ENCODE measurements at places on chromosomes 6 and 20.

DNA sequence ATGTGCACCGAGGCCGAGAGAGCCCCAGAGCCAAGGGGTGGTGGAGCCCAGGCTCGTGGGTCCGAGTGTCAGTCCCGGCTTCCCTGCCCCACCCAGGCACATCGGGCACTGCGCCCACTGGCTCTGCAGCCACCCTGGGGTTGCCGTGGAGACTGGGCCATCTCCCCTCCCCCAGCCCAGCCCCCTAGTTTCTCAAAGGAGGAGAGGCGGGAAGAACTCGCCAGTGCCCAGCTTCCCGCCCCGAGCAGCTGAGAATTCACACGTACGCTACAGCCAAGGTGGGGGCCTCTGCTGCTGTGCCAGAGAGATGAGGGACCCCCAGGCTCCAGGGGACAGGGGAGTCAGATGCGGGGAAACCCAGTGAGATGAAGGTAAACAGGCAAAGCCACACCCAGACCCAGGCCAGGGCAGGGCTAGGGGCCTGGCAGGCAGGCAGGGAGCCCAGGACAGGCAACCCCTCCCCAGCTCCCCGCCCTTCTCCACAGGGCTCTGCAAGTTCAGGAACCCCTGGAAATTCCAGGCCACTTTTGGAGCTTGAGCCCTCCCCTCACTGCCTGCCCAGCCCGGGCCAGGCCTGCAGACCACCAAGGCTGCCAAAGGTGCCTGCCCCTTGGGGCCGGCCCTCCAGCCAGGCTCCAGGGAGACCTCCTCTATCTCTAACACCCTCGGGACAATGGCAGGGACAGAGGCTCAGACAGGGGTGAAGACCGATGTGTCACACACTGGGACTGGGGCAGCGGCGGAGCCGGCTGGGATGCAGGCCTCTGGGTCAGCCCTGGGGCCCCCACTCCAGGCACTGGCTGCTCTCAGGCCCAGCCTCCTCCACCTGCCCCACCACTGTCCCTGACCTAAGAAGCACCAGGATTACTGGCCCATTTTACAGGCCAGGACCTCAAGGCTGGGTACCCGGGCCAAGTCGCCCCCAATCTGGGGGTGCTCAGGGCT, 6.0 kb downstream of the LAMA5 start:
- DNase-seq: peak; percentile 6

DNA sequence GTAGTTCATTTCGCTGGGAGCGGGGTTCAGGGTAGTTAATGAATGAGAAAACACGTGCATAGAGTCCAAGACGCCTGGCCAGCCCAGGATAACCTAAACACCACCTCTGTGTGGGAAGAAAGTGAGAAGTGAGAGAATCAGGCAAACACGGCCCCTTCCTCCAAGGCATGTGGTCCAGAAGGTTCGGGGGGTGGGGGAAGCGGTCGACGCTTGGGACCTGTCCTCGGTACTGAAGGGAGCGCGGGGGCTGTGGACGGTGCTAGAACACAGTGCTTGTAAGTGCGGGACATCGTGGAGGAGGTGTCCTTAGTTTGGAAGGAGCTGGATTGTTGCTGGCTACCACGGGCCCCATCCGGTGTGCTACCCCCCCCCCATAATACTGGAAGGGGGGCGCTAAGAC, 1.7 kb upstream of the VSTM2L start:
- no peak for DNase-seq

GRCh38 chr20:63624486-63624885, 2.4 kb downstream of the GMEB2 start:
- no peak for DNase-seq

DNA sequence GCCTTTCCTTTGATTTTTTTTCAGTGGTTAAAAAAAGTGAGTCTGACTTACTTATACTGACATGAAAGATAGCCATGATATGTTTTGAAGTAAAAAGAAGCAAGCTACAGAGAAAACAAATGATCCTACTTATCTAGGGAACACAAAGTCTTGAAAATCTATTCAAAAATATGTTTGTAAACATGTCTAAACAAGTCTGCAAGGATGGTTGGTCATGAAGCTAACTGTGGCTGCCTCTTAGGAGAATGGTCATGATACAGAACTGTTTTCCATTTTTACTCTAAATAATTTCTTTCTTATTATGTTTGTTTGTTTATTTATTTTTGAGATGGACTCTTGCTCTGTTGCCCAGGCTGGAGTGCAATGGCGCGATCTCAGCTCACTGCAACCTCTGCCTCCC, 21.5 kb downstream of the FERMT1 start:
- DNase-seq: no peak

- peak; percentile 21 for DNase-seq
Measured at GRCh38 chr20:43963872-43964791, 49.5 kb downstream of the TOX2 start.

DNA sequence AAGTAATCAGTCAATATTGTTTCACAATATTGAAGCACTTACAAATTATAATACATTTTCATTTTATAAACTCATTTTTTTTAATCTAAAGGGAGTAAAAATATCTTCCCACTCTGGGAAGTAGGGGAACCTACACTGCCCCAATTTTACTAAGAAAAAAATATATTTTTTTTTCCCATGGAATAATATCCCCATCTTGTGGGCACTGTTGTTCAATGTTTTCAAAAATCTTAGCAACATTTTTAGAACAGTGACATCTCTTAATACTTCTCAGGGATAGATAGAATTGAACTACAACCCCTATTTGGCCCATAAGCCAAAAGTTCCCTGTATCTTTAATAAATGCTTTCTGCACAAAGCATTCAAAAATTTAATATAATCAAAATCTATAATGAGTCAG, 42.9 kb downstream of the ARHGAP18 start:
- no peak for DNase-seq

- DNase-seq: no peak
Measured at GRCh38 chr20:51600016-51600420, 57.5 kb upstream of the NFATC2 start.

GRCh38 chr6:107668743-107669474, 155.2 kb downstream of the SCML4 start:
- no peak for DNase-seq

- DNase-seq: no peak
Measured at GRCh38 chr6:98844244-98845210, 10.2 kb downstream of the POU3F2 start.

- DNase-seq: no peak
Measured at GRCh38 chr6:22231616-22232015, 65.2 kb downstream of the PRL start.

GRCh38 chr6:35397806-35398418, 54.2 kb upstream of the FANCE start:
- no peak for DNase-seq

GRCh38 chr20:63176427-63177133, 39.4 kb downstream of the YTHDF1 start:
- no peak for DNase-seq

- DNase-seq: no peak
Measured at GRCh38 chr6:42702200-42702599, 20.2 kb downstream of the PRPH2 start.

DNA sequence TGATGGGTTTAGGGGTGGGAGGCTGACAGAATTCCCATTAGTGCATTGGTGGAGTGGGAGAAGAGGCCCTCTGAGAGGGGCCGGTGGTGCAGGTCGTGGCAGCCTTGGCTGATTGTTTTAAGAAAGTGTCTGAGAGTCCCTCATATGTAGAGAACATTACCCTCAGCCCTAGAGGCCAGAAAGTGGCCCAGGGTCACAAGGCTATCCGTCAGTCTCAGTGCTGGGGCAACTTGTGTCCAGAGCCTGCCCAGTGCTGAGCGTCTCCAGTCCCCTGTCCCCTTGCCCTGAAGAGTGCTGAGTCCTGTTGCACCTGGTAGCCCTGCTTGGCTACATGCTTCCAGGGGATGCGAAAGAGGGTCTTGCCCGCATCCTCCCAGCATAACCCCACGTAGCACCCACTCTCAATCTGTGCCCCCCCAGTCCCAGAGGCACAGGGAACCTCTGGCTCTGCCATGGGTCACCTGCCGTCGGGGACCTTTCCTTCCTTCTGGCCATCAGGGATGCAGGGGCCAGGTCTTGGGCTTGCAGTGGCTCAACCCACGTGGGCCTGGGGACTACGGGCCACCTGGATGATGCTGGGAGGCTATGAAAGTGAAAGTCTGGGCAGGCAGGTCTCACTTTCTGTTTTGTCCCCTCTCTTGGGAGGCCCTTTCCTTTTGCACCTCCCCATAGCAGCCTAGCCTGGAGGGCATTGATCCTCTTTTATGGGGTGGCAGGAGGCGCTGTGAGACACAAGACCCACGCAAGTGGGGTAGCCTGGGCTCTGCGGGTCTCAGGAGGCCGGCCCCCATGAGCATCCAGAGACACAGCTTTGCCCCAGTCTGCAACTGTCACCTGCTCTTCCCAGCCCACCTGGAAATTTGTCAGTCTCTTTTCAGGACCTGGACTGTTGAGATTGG, 12.2 kb downstream of the DUSP15 start:
- no peak for DNase-seq

DNA sequence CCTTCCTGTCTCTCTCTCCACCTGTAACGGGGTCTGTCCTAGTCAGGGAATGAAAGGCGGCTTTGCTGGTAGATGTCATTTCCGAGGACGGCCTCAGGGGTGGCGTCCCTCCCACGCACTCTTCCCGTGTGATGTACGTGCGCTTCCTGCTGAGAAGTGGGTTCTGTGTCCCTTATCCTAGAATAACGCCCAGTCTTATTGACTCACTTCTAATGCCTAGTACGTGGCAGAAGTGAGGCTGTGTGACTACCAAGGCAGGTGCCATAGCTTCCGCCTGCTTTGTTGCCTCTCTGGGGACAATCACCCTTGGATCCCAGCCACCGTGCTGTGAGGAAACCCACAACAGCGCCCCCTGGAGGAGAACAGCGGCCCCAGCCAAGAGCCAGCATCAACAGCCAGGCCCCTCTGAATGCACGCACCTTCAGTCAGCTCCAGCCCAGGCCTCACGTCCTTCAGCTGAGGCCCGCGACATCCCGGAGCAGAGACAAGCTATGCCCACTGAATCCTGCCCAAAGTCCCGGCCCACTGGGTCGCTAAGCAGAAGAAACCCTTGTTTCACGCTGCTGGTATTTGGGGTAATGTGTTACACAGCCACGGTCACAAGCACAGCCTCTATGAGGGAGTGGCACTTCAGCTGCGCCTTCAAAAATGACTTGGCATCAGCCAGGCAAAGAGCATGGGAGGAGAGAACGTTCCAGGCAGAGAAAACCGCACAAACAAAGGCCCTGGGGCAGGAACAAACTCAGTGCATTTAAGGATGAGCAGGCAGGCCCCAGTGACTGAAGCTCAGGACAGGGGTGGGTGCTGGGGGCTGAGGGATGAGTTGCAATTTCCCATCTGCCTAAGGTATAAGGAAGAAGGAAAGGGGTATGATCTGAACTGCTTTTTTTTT, 224.2 kb downstream of the NFATC2 start:
- no peak for DNase-seq

DNA sequence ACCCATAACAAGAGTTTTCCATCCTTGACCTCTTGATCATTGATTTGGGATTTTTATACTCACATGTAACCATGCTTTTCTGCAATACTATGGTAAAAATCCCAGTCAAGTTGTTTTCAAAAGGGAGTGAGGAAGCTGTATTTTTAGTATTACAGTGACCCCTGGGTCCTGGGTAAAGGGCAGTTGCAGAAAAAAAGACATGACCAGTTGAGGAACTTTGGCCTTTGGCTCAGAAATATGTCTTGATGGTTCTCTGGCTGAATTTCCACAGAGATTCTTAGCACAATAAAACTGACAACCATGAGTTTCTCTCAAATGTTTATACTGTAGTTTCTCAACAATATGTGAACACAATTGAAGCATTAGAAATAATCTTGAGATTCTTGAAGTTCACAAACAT, 28.6 kb upstream of the PRL start:
- no peak for DNase-seq

GRCh38 chr20:45592574-45593189, 13.6 kb upstream of the WFDC8 start:
- no peak for DNase-seq

DNA sequence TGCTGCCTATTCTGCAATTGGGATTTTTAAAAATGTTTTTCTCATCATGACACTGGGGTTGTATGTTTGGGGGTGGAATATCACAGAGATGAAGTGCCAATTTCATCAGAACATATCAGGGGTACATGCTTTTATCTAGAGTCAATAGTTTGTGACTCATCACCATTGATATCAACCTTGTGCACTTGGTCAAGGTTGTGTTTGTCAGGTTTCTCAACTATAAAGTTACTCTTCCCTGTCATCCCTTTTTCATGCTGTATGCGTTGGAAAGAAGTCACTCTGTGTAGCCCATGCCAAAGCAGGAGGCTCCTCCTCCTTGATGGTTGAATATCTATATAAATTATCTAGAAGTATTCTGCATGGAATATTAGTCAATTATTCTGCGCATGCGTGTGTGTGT, 145.4 kb upstream of the TSHZ2 start:
- DNase-seq: no peak

- DNase-seq: no peak
Measured at GRCh38 chr6:107956181-107956580, 1.8 kb downstream of the SEC63 start.

DNA sequence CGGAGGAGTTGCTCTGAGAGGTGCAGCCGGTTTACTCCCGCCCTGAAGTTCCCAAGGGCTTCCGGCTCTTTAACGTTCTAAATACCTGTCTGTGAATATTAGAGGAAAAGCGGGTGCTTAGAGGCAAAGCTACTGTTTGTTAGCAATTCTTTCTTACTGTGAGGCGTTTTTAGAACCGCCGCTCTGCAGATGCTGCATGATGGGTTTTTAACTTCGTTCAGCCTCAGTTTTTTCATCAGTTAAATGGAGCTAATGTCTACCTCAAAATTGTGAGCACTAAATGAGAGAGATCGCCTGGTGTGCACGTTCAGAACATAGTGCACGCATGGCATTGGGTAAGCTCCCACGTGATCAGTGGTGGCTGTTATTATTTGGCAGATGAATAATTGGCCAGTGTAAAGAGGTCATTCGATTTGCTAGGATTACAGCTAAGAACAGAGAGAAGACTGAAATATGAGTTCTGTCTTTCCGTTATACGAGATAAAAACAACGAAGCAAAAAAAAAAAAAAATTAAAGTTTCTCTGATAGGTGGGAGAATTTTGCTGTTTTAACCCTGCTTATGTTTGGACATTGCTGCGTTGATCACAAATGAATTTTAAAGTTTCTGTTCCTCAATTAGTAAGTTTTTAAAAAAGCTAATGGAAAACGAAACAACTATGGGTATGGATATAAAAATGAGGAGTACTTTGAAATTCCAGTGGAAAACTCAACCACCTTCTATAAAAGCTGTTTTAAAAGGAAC, 660 bp upstream of the TFB1M start:
- peak; percentile 18 for DNase-seq

- DNase-seq: no peak
Measured at GRCh38 chr6:10101551-10102252, 313.2 kb downstream of the TFAP2A start.
